ENCODE measurements at places on chromosomes 12 and 14. TPM values are rescaled to one million over a fixed set of nuclear protein-coding genes. Genes with fewer than 3 reads are reported as not detected.

JAG2 gene
- 31.4 TPM for polyA plus RNA-seq

TBC1D30 gene
- polyA plus RNA-seq, result 2.3 TPM

ZFHX2 gene
- polyA plus RNA-seq, result 0.89 TPM

RIMBP2 gene
- 1.6 TPM for polyA plus RNA-seq

All from muscle of arm (tissue), 14 donors.